ENCODE measurements at places on chromosomes 5 and 9.

DNA sequence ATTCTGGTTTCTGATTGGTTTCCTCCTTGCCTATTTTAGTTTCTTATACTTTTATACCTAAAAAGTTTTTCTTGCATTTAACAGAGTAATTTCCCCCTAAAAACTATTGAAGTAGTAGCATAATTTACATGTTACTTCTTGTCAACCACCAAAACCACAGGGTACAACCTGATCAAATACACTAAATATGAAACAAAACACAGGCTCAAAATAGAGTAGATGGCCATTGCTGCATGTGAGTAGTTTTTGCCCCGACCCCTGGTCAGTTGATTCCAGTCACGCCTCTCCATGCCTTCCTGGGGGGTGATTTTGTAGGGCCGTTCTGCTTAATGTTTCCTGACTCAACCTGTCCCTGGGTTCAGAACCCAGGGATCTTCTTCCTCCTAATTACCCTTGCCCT lies 101.8 kb downstream of the TLE4 start:
- DNase-seq, result no peak

DNA sequence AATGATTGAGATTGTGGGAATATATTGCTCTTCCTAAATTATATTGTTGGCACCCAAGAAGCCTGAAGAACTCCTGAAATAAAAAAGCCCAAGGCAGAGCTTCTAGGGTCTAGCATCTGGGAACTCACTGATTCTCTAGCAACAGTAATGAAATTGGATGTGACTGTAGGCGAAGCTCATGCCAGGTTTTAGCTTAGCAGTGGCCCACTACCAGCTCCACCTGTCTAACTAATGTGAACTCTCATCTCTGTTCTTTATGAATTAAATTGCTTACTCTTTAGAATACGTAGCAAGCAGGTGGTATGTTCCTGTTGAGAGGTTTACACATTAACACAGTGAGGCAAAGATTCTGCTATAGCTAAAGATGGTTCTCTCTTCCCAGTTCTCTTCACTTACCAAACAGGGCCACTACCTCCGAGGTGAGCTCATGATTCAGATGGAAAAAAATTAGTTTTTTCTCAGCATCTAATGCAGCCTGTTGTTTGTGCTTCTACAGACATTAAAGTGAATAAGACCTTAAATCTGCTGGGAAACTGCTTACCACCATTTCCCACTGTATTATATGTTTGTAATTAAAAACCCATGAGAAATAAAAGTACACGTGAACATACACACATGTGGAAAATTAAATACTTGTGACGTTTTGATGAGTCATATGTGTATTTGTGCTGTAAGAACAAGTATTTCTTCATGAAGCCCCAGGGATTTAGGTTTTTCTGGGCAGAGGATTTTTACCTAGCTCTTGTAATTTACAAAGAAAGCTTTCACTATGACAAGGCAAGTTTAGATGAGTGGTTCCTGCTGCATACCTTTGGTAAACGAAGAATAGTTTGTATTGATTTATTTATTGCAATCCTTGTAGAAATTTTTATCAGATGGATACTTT lies 360.1 kb downstream of the KDM4C start:
- DNase-seq, result no peak

DNA sequence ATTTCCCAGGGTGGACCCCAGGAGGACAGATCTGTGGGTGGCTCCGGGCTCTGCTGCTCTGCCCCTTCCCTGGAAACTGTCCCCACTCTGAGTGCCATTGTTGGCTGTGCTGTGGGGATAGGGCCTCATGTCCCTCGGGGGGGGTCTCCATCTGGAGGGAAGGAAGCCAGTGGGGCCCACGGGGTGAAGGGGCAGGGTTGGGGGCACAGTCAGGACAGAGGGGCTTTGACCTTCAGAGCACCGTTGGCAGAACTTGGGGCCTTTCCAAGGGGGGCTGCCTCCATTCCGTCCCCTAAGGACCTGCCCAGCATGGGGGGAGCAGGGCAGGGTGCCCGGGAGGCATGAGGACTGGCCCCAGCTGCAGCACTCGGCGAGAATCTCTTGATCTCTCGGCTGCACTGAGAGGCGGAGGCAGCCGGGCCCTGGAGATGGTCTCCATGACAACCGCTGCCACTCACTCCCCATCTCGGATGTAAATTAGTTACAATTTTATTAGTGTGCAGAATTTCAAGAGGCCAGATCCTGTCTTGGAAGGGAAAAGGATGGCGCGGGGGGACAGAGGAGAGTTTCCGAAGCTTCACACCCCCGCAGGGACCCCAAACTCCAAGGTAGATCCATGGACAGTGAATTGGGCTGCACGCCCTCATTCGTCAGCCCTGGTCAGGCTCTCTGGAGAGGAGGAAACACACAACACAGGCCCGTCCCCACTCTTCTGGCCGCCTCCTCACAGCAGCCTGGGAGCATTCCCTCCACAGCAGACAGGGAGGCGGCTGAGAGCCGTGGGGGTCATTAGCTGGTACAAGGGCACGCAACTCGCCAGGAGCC lies 216.2 kb upstream of the IER5L start:
- no peak for DNase-seq

DNA sequence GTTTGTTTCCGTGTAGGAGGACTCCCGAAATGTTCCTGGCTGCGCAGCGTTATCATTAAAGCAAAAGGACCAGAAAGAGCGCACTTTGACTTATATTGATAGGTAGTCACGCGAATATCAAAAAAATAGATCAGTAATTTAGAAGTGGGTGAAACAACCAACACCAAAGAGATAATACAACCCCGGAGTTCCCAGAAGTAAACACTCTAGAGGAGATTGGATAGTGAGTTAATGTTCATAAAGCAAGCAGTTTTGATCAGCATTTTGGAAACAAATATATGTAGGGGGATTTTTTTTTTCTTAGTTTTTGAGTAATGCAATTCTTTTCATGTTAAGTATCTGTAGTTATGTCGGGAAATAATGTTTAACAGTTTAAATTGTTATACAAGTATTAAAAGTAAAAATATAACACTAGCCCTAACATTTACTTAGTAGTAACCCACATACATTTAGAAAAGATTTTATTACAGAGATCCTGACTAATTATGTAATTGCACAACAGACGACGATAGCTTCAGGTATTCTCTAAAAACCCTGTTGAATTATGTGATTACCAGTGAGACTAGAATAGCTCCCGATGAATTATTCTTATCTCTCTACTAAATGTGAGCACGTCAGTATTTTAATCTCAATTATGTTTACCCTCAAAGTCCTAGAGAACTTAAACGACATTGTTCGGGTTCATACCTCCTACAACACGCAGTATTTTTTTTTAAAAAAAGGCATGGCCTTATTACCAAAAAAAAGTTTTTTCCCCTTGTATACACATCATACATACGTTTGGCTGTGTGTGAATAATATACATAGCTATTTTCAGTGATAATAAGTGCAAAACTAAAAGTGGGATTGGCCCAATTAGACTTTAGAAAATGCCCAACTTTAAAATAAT lies 9.4 kb upstream of the NFIB start:
- DNase-seq, result peak; percentile 17

DNA sequence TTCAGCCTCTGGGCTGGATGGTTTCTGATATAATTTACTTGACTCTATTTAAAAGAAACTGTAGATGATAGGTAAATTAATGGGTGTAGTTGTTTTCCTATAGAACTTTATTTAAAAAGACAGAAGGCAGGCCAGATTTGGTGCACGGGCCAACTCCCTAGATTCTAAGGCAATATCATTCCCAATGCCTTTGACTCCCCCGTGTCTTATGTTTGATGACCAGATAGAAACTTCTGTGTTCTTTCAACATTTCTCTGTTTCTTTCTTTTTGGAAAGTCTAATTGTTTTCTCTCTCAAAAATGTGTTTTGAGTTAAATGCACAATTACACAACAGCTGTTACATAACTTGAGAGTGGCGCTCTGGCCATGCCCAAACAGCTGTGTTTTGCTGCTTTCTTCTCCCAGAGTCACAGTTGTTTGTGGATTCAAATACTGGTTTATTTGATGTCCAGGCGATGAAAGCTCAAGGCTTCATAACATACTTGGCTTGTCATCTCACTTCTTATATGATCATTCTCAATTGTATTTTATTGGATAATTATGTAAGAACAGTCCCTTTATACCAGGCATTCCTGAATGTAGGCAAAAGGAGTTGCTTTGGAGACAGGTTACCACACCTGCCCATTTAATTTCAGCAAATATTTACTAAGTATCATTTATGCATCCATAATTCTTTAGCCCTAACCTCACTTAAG lies 1.7 kb upstream of the ALDH1A1 start:
- no peak for DNase-seq

GRCh38 chr9:80492221-80492620 lies 920.5 kb downstream of the TLE4 start:
- no peak for DNase-seq

- DNase-seq, result no peak
Observed at GRCh38 chr5:99807346-99807745, 727.8 kb upstream of the FAM174A start.

- no peak for DNase-seq
Observed at GRCh38 chr5:132595624-132596023, 38.8 kb downstream of the RAD50 start.

DNA sequence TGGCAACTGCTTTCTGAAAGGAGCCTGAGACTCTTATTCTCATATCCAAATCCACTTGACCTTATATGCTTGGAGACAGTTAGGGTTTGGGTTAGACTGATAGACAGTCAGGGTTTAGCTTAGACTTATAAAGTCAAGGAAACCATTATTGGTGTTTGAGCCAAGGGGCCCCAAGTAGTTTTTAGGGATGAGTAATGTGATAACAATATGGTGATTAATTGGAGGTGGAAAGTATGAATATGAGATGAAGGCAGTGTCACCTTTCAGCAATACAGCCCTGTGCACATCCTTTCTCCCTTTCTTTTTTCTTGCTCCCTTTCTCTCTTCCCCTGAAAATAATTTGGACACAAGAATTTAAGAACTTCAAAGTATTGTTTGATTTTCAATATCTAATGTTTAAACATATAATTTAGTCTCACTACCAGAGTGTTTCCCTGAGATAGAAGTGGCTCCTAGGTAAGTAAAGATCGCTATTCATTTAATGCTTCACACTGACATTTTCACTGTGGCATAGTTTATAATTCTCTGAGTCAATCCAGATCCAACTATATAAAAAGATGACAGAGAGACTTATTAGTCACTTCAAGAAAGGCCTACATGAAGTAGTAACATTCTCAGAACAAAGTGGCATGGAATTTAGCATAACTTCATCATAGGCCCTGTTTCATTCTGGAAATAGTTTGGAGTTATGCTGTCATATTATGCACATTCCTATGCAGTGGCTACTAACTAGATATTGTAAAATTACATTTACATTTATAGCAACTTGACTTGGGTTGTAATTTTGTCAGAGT lies 200.8 kb downstream of the CHSY3 start:
- DNase-seq, result no peak

- no peak for DNase-seq
Observed at GRCh38 chr9:37331871-37332270, 90.6 kb upstream of the GRHPR start.

DNA sequence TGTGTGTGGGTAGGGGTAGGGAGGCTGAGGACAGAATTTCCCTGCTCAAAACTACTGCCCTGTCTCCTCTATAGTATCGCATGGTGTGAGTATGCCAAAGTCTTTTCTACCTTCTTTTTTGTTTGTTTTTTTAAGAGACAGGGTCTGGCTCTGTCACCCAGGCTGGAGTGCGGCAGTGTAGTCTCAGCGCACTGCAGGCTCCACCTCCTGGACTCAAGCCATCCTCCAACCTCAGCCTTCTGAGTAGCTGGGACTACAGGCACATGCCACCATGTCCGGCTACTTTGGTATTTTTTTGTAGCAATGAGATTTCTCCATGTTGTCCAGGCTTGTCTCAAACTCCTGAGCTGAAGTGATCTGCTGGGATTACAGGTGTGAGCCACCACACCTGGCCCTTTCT lies 2.5 kb downstream of the SRP19 start:
- no peak for DNase-seq

DNA sequence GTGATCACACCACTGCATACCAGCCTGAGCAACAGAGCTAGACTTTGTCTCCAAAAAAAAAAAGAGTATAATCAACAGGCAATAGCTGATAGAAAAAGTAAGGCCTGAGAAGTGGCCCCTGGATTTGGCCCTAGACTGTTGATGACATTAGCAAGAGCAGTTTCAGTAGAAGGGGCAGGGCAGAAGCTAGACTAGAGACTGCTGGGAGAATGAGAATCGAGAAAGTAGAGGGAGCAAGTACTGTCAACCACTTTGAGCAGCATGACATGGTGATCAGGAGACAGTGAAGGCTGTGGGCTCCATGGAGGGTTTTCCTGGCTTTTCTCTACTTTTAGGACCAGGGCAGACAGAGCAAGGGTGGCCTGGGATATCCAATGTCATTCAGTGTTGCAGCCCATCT lies 34.9 kb upstream of the B4GALT1 start:
- DNase-seq, result no peak

GRCh38 chr9:40925149-40925548 lies 203.3 kb downstream of the FOXD4L6 start:
- no peak for DNase-seq

GRCh38 chr9:33288828-33289483 lies 1.4 kb upstream of the NFX1 start:
- no peak for DNase-seq

GRCh38 chr9:135997090-135998015 lies 36.2 kb upstream of the UBAC1 start:
- DNase-seq, result no peak

DNA sequence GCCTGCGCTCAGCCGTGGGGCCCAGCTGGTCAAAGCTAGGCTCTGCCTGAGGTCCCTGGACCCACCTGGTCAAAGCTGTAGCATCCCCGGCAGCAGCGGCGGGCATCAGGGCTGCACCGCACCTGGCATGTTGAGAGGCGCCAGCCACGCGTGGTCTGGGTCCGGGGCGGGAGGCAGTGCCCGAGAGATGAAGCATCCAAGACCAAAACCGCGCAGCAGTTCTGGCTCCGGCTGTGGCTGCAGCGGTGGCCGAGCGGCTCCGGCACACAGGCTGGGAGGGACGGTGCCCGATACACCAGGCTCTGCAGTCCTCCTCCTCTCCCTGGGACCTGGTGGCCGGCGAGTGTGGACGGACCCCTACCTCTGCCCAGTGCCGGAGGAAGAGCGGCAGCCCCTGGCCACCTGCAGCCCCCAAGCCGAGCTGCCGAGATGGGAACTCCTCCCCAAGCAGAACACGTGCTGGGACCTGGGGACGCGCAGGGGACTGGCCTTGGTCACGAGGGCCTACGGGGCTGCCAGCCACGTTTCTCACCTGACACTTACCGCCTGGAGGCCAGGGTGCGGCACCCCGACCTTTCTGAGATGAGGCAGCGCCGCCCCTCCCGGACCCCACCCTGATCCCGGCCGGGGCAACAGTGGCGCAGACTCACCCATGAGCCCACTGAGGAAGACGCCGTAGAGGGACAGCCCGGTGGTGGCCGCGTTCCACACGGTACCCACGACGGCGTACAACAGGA lies 33.0 kb downstream of the SLC9A3 start:
- no peak for DNase-seq

- no peak for DNase-seq
Observed at GRCh38 chr9:134130503-134131375, 5.1 kb upstream of the WDR5 start.

- peak; percentile 70 for DNase-seq
Observed at GRCh38 chr5:74212336-74212735, 428.2 kb downstream of the ENC1 start.

Data from Kasumi-1 (cell line).